Activated CD4-positive, alpha-beta T cell treated with anti-CD3 and anti-CD28 coated beads for 24 hours (primary cell): ENCODE measurements at places on chromosomes 1 and 21.

GRCh38 chr1:225544924-225545323, 108.0 kb downstream of the ENAH start:
- no peak for DNase-seq

DNA sequence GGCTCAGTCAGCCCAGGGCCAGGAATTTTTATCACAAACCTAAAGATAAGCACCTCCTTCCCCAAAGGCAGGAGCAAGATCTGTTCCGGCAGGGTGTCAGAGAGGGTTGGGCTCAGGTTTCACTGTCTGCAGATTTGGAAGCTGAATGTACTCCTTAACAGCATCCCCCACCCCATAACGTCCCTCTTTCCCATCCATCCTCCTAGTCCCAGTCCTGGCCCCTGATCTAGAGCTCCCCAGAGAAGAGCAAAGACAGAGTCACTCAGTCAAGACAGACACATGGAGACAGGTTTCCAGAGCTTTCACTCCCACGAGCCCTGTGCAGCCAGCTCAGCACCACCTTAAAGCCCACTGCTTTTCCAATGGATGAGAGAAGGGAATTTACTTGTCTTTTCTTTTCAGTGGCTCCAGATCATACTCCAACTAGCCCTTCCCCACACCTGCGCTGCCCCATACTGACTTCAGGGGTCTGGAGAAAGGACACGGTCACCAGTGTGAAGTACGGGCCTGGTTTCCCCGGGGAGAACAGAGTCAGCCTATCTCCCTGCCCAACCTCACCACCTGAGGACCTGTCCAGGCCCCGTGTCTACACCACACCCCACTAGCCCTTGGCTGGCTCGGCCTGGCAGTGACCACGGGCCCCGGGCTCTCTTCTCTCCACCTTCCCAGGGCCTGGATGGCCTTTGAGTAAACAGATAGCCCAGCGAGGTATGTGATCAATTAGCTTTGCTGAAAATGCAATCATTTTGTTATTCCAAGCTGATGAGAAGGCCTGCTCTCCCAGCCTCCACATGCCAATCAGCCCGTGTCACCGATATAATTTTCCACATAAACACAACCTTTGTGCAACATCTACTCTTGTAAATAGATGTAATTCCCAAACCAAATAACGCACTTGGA, 249.1 kb downstream of the FOXD2 start:
- DNase-seq = no peak

DNA sequence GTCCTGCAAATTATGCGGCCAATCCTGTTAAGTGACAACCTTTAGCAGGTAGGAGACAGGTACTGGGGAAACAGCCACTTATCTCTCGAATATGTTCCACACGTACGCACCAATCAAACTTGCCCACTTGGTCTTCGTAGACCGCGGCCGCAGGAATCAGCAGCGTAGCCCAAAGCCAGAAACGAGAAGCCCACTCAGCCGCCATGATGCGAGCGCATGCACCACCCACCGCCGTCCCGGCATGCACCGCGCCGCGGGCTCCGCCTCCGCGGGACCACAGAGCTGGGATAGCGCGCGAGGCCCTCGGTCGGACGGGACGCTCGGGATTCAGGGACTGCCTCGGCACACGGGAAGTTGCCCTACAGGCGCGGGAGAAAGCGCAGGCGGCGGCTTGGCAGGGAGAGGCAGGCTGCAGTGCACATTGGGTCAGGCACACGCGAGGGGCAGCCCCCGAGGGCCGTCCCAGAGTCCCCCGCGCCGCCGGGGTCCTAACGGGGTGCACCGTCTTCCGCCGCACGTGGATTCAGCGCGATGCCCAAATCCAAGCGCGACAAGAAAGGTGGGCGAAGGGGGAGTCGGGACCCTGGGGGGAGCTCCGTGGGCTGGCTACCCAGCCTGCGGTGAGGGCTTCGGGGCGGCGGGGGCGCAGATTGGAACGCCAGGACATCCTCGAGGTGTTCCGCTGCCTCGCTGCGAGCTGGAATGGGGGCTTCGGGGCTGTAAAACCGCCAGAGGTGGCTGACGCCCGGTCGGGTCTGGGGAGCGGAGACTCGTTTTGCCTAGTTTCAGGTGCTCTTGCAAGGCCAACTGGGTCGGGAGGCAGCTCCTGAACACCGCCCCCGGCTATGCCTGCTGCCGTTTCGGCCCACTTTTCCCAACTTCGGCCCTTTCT, at the start of the genes EMC1 and MRTO4:
Gene EMC1, minus strand, starts transcription at position 220 of the 892 bp plus-strand sequence. Its CDS starts 15 bp downstream, at position 205.
Gene MRTO4, plus strand, starts transcription at position 501 of the 892 bp plus-strand sequence. Its CDS starts 31 bp downstream, at position 532.
- DNase-seq = peak; percentile 84

DNA sequence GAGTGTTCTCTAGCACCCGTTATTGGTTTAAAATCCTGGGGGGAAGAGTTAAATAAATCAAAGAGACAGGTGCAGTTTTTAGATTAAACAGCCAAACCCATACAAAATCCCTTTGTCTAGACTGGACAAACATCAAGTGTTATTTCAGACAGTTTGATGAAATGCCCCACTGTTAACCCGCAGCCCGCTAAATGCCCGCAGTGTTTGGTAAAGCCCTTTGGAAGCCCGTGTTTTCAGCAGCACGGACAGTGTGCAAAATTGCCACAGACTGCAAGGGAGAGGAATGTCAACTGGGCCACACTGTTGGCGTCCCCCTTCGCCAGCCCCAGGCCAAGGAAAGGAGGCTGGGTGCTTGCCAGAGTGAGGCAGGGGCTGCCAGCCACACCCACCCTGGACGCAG, 26.6 kb downstream of the AJAP1 start:
- DNase-seq = no peak

- DNase-seq = no peak
Observed at GRCh38 chr1:94209982-94210381, 27.4 kb downstream of the ARHGAP29 start.

GRCh38 chr1:66671455-66671854, 80.8 kb upstream of the DYNLT5 start:
- no peak for DNase-seq

- DNase-seq = no peak
Observed at GRCh38 chr1:110489406-110489805, 29.6 kb downstream of the KCNA10 start.

- DNase-seq = no peak
Observed at GRCh38 chr1:178580096-178580495, 67.2 kb downstream of the TEX35 start.

DNA sequence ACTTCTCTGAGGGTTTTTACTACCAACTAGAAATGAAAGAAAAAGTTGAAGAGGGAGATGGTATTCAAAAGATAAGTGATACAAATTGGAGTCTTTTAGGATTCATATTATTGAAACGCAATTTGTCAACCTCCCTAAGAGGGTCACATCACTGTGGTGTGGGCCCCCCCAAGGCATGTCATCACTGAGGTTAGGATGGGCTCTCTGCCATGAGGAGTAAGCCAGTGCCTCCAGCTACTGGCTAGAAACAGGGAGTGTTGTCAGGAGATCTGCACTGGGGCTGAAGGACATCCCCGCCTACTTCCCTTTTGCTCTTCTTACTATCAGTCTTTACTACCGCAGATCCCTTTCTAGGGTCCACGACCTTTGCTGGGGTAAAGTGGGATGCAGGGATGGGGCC, 25.9 kb downstream of the ITSN1 start:
- DNase-seq = no peak

GRCh38 chr1:169240449-169241232, 127.0 kb downstream of the NME7 start:
- DNase-seq = no peak

- DNase-seq = no peak
Observed at GRCh38 chr1:243974451-243975292, 76.4 kb upstream of the ZBTB18 start.

DNA sequence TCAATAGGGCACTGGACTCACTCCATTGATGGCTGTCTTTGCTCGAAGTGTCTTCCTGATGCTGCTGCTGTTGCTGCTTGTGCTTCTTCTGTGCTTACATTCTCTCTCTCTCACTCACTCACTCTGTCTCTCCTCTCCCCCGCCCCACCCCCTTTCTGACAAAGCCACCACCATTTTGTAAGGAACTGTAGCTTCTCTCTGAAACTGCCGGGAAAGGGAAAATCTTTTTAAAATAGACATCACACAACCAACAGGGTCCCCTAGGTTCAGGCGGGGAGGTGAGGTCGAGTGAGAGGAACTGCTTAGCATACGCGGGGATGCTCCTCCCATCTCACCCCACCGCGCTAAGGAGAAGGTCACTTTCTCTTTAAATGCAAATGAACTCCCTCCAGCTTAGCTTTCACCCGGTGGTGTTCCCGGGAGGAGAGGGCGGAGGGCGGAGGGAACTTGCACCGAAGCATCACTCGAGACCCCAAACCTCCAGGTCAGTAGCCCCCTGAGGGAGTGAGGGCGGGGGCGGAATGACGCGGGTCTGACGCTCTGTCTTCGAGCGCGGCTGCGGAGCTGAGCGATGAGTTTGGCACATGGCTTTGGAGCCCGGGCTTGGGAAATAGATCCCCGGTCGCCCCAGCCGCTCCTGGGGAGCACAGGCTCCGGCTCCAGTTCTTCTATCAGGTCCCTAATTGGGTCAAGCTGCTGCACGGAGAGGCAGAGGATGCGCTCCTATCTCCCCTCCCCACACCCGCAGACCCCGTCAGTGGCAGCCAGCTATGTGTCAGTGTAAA, at the start of gene CCDC28B:
Gene CCDC28B, plus strand, starts transcription at position 370 of the 785 bp plus-strand sequence. CDS start 1,341 bp downstream, outside the sequence.
- DNase-seq = peak; percentile 29

GRCh38 chr1:226736908-226737818, 1.9 kb downstream of the ITPKB start:
- no peak for DNase-seq

DNA sequence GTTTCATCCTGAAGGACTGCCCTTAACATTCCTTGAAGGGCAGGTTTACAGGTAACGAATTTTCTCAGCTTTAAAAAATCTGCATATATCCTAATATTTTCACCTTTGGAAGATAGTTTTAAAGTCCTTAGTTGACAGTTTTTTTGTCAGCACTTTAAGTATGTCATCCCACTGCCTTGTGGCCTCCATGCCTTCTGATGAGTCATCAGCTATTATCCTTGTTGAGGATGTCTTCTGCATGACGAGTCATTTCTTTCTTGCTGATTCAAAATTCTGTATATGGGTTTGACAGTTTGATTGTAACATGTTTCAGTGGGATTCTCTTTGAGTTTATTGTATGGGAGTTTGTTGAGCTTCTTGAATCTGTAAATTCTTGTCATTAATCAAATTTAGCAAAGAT, 500.6 kb downstream of the DISC1 start:
- DNase-seq = no peak

GRCh38 chr1:145889722-145890121, 4.1 kb upstream of the ANKRD35 start:
- no peak for DNase-seq

DNA sequence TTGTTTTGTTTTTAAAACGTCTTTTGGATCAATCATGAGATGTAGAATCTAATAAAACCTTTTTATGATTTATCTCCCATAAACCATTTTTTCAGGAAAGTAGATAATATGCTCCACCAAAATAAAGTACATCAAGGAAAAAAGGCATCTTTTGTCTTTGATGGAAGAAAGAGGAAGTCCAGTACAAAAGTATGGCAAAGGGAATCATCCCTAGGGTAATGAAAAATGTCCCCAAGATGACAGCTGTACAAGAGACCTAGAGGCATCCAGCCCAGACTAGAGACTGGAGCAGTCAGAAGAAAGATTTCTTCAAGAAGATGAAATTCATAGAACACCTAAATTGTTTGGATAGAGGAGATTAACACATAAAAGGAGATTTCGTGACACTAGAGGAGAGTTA, 32.3 kb upstream of the GFI1 start:
- DNase-seq = no peak

DNA sequence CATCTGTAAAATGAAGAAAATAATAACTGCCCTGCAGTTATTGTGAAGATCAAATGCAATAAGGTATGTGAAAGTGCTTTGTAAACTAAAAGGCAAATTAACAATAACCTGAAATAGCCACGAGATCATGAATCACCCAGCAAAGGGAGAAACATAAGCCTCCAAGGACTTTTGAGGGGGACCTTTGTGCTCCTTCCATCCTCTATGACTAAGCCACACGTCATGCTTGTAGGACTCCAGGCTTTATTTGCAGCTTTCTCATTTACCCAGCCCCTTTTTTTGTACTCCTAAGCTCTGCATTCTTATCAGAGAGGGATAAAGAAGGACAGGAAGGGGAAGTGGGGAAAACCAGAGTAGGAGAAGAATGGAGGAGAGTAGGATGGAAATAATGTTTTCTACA, 115.1 kb downstream of the PROX1 start:
- DNase-seq = no peak

GRCh38 chr1:208527156-208527555, 283.0 kb upstream of the PLXNA2 start:
- no peak for DNase-seq

GRCh38 chr1:93668121-93668520, 13.5 kb downstream of the BCAR3 start:
- no peak for DNase-seq

DNA sequence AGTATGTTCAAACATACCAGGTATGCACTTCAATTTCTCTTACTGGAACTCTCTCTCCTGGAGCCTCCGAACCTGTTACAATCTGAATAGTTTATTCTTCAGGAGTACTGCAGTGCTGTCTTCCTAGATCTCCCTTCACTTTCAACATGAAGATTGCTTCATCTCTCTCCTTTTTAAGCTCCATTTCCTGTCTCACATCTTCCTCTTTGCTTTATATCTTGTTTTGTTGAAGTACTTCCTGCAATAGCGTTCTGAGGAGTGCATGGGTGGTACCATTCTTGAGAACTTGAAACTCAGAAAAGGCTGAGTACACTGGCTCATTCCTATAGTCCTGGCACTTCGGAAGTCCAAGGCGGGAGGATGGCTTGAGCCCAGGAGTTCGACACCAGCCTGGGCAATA, 15.7 kb upstream of the C1orf146 start:
- no peak for DNase-seq

GRCh38 chr1:99110140-99111041, 105.7 kb upstream of the PLPPR5 start:
- no peak for DNase-seq

DNA sequence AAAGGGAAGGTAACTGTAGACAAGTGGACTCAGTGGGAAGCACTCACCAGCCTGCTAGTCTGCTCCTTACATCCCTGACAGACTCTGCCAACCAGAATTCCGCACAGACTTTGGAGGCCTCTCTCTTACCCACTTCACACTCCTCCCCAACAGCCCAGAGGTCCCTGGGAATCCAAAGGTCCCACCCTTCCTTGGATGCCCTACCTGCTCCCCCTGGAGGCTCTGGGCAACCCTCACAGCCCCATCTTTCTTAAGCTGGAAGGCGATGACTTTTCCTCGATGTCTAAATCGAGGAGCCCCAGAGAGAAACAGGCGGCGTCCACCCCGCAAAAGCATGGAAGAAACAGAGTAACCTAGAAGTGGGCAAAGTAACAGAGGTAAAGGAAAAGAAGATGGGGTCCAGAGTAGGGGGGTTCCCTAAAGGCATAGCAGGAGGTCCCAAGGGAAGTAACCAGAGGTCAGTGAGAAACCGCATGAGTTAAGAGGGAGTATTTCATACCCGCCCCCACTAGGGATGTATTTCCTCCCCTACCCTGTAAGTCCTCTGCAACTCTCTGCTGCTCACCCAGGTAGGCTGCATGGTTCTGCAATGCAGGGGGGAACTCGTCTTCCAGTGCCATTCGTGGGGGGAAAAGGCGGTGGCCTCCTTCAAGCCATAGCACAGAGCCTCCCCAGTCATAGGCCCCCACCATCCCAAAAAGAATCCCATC, 8.4 kb downstream of the ITGA10 start:
- DNase-seq = no peak

- no peak for DNase-seq
Observed at GRCh38 chr1:46218443-46218842, 15.3 kb downstream of the LURAP1 start.

GRCh38 chr1:212271823-212272485, 13.3 kb upstream of the PPP2R5A start:
- no peak for DNase-seq
